ENCODE measurements at places on chromosomes 4 and X. TPM values are rescaled to one million over a fixed set of nuclear protein-coding genes. Genes with fewer than 3 reads are reported as not detected.

EXOSC9 gene
- total RNA-seq = 25.3 TPM

PAK3 gene
- total RNA-seq = 1.4 TPM

GRCh38 chr4:103773691-103774231 lies 54.0 kb upstream of the TACR3 start:
- DNase-seq = no peak

DNA sequence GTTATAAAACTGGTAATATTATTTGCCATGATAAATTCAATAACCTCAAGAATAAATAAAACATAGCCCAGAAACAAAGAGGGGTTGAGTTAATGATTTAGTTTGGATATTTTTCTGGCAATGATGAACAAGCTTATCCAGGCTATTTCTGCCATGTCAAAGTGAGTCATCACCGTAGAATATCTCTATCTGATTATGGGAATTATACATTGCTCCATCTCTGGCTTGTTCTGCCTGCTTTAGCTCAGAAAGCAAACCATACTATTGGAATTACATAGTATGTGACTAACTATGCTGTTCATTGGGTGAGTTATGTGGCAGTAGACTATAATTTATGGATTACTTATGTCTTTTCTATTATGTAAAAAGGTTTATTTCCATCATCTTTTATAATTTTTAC lies 680.1 kb upstream of the AADAT start:
- DNase-seq = no peak

IBSP gene
- total RNA-seq = not detected

GRCh38 chr4:114673306-114673705 lies 74.7 kb downstream of the UGT8 start:
- DNase-seq = no peak

DNA sequence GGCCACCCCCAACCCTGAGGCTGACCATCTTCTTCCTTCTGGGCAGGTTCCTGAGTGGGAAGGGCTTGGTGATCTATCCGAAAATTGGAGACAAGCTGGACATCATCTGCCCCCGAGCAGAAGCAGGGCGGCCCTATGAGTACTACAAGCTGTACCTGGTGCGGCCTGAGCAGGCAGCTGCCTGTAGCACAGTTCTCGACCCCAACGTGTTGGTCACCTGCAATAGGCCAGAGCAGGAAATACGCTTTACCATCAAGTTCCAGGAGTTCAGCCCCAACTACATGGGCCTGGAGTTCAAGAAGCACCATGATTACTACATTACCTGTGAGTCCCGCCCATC lies 9.7 kb downstream of the EFNB1 start:
- DNase-seq = peak; percentile 47

TMEM150C gene
- total RNA-seq = 24.3 TPM

DNA sequence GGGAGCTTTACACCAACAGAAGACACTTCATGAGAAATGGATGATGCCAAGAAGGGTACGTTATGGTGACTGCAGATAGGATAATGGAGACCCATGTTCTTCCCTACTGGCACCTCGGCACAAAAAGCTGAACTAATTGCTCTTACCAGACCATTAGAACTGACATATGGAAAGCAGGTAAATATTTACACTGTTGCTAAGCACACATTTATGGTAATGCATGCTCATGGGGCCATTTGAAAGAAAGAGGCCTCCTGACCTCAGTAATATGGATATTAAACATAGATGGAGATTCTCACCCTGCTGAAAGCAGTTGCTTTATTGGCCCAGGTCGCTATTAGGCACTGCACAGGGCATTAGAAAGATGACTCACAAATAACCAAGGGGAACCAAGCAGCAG lies 1759.6 kb downstream of the C4orf33 start:
- no peak for DNase-seq

- DNase-seq = no peak
These were observed 480.7 kb downstream of the INPP4B start for GRCh38 chr4:142365391-142365790.

GRCh38 chr4:153432965-153433753 lies 33.0 kb upstream of the TMEM131L start:
- DNase-seq = peak; percentile 74

Data from sigmoid colon (tissue), 7 donors.